ENCODE measurements at places on chromosomes 2 and 18. TPM values are rescaled to one million over a fixed set of nuclear protein-coding genes. Genes with fewer than 3 reads are reported as not detected.

The USP14 gene
- total RNA-seq, result 75.1 TPM

DNA sequence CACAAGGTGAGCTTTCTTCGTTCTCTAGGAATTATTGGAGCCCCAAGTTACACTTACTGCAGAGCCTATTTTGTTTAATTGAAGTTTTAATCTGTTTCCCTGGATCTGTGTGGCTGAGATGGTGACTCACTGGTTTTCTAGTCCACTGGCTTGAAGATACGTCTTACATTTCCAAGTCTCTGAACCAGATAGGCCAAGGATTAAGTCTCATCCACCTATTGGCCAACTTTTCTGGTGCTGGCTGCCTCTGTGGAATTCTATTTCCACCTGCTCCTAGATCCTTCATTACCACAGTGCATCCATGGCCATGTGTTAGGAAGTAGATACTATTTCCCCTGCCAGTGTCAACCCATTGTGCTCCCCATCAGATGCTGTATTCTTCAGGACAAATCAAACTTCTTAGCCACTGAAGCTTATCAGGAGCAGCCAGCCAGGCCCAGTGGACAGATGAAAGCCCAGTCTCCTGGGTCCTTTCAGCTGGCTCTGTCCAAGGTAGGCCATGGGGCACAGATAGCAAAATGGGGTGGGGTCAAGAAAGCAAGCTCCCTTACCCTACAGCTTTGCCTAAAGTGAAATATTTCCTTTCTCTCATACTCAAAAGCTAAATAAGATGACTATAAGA lies 198.8 kb upstream of the TCF4 start:
- no peak overlapping the region for H3K27ac ChIP-seq
- DNase-seq, result no peak
- H3K4me1 ChIP-seq, result peaks cover 29% of the 10 kb centered on the region
- H3K4me3 ChIP-seq, result no peak overlapping the region
- no peaks in the 10 kb centered on the region for H3K36me3 ChIP-seq
- no peaks in the 10 kb centered on the region for H3K27me3 ChIP-seq

GRCh38 chr2:238695538-238695937 lies 152.3 kb upstream of the TWIST2 start:
- no peak for DNase-seq
- no peaks in the 10 kb centered on the region for H3K4me1 ChIP-seq
- H3K4me3 ChIP-seq, result no peak overlapping the region
- H3K27me3 ChIP-seq, result peaks cover 14% of the 10 kb centered on the region
- no peak overlapping the region for H3K27ac ChIP-seq

GRCh38 chr18:48131042-48131441 lies 200.6 kb upstream of the SMAD2 start:
- peaks cover 11% of the 10 kb centered on the region for H3K4me1 ChIP-seq
- H3K27me3 ChIP-seq, result peaks cover 31% of the 10 kb centered on the region
- DNase-seq, result no peak
- peaks cover 2% of the 10 kb centered on the region for H3K36me3 ChIP-seq
- H3K4me3 ChIP-seq, result no peak overlapping the region

DNA sequence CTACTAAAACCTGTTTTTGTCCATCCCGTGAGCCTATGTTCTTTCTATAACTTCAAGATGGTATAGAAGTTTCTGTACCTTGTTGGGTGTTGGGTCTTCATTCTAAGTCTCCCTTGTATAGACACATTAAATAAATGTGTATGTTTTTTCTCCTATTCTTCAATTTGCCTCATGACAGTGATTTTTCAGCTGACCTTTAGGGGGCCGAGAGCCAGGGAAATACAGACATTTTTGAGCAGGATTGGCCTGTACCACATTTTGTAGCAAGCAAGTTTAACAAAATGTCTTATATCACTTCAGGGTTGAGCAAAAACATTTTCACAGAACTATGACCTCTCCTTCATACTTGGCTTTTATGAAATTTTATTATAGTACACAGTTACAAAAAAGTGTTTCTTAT lies 495.4 kb upstream of the CDH7 start:
- no peaks in the 10 kb centered on the region for H3K4me1 ChIP-seq
- no peak overlapping the region for H3K27ac ChIP-seq
- H3K4me3 ChIP-seq, result no peak overlapping the region
- H3K36me3 ChIP-seq, result no peaks in the 10 kb centered on the region
- peaks cover 2% of the 10 kb centered on the region for H3K27me3 ChIP-seq
- no peak for DNase-seq

DNA sequence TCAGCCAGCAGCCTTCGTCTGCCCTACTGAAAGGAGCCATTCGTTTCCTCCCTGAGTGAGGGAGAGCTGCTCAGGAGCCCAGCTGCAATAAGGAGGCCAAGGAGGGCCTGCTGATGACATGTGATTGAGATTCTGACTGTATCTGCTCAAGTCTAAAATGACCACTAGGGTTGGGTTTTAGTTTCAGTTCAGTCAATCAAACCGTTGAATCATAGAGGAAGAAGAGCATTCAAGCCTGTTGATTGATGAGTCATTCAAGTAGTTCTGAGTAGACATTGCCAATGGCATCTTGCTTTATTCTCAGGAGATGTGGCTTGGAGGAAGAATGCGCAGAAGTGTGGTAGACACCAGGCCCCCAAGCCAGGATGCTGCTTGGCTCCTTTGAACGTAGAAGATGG lies 19.9 kb upstream of the BCL2L11 start:
- DNase-seq, result no peak
- no peaks in the 10 kb centered on the region for H3K36me3 ChIP-seq
- no peak overlapping the region for H3K27ac ChIP-seq
- no peaks in the 10 kb centered on the region for H3K4me1 ChIP-seq
- no peak overlapping the region for H3K4me3 ChIP-seq

The FAM228A gene
- total RNA-seq, result 0.31 TPM

The GKN2 gene
- total RNA-seq, result not detected

DNA sequence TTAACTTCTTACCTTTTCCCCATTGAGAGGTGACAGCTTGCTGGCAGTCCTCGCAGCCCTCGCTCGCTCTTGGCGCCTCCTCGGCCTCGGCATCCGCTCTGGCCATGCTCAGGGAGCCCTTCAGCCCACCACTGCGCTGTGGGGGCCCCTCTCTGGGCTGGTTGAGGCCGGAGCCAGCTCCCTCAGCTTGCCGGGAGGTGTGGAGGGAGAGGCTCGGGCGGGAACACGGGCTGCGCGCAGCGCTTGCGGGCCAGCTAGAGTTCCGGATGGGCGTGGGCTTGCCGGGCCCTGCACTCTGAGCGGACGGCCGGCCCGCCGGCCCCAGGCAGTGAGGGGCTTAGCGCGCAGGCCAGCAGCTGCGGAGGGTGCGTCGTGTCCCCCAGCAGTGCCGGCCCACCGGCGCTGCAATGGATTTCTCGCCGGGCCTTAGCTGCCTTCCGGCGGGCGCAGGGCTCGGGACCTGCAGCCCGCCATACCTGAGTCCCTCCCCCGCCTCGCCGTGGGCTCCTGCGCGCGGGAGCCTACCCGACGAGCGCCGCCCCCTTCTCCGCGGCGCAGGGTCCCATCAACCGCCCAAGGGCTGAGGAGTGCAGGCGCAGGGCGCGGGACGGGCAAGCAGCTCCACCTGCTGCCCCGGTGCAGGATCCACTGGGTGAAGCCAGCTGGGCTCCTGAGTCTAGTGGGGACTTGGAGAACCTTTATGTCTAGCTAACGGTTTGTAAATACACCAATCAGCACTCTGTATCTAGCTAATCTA lies 335.0 kb downstream of the CBLN2 start:
- H3K36me3 ChIP-seq, result no peaks in the 10 kb centered on the region
- no peak overlapping the region for H3K4me3 ChIP-seq
- DNase-seq, result no peak
- no peaks in the 10 kb centered on the region for H3K27me3 ChIP-seq
- no peaks in the 10 kb centered on the region for H3K4me1 ChIP-seq
- H3K27ac ChIP-seq, result no peak overlapping the region

GRCh38 chr2:38763228-38763627 lies 12.1 kb upstream of the SRSF7 start:
- no peak overlapping the region for H3K27ac ChIP-seq
- no peak overlapping the region for H3K4me3 ChIP-seq

GRCh38 chr2:180056367-180057118 lies 49.4 kb upstream of the CWC22 start:
- H3K27me3 ChIP-seq, result no peaks in the 10 kb centered on the region
- H3K4me3 ChIP-seq, result peak overlapping the region; percentile 52
- DNase-seq, result no peak

DNA sequence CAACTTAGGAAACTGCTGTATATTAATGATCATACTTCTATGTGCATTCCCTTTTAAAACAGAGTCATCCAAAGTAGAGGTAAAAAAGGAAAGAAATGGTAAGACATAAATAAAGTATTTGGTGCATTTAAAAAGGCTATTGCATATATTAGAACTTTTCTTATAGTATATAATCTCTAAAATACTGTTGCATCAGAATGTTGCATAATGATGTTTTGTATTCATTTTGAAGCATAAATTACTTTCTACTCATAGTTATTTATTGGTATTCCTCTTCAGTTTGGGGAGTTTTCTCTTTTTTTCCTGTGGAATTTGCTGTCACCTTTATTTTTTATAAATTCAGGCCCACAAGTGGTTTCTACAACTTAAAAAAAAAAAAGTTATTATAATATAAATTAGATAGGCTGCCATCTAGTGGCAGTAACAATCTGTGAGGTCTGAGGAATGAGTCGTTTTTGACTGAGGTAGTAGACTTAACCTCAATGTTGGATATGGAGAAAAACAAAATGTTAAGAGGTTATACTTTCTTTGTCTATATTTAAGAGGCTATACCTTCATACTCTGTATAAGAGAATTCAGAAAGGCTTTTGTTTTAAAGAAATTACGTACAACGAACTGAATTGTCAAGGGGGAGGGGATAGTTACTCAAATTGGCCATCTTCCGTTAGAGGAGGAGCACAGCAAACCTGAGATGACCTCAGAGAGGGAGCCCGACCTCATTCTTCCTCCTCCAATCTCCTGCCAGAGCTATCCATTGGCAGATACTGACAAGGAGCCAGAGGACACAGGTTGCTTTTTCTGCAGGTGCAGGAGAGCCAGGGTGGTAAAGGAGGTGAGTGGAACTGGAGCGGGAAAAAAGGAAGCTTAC lies 23.8 kb downstream of the ANKAR start:
- peaks cover 5% of the 10 kb centered on the region for H3K4me1 ChIP-seq
- H3K27ac ChIP-seq, result no peak overlapping the region
- H3K27me3 ChIP-seq, result no peaks in the 10 kb centered on the region
- H3K4me3 ChIP-seq, result no peak overlapping the region
- no peak for DNase-seq
- H3K36me3 ChIP-seq, result no peaks in the 10 kb centered on the region

The SERPINB12 gene
- total RNA-seq, result not detected

DNA sequence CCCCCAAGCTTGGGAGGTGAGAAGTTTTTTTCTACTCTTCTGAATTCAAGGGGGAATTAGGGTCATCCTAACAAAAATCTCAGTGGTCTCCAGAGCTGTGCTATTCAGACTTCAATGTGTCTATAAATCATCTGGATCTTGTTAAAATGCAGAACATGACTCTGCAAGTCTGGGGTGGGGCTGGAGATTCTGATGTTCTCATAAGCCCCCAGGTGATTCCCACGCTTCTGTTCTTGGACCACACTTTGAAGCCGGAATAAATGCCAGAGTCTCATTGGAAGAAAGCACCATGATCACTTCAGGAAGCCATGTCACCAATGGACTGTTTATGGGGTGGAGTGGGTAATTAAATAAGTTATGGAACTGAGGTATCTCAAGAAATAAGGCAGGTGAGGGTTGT lies 22.2 kb upstream of the SLC16A14 start:
- no peaks in the 10 kb centered on the region for H3K36me3 ChIP-seq
- no peaks in the 10 kb centered on the region for H3K4me1 ChIP-seq
- H3K4me3 ChIP-seq, result no peak overlapping the region
- peaks cover 16% of the 10 kb centered on the region for H3K27me3 ChIP-seq
- H3K27ac ChIP-seq, result no peak overlapping the region

The SCN2A gene
- 1.9 TPM for total RNA-seq

- H3K36me3 ChIP-seq, result no peaks in the 10 kb centered on the region
- peaks cover 38% of the 10 kb centered on the region for H3K4me1 ChIP-seq
- H3K4me3 ChIP-seq, result no peak overlapping the region
- peak overlapping the region; percentile 62 for H3K27ac ChIP-seq
- no peak for DNase-seq
These were observed 130.8 kb downstream of the NCKAP5 start for GRCh38 chr2:133437492-133437891.

The SFT2D3 gene
- total RNA-seq, result 7.1 TPM

GRCh38 chr2:164847981-164848741 lies 6.5 kb upstream of the COBLL1 start:
- H3K27ac ChIP-seq, result no peak overlapping the region
- H3K36me3 ChIP-seq, result no peaks in the 10 kb centered on the region
- H3K4me3 ChIP-seq, result no peak overlapping the region
- no peaks in the 10 kb centered on the region for H3K27me3 ChIP-seq
- peaks cover 2% of the 10 kb centered on the region for H3K4me1 ChIP-seq
- DNase-seq, result no peak

- peaks cover 10% of the 10 kb centered on the region for H3K36me3 ChIP-seq
- no peaks in the 10 kb centered on the region for H3K27me3 ChIP-seq
- peak overlapping the region; percentile 72 for H3K4me3 ChIP-seq
These were observed 7.4 kb downstream of the CTDSP1 start for GRCh38 chr2:218406949-218407618.

All from chondrocyte (in vitro differentiated cells).